Fibroblast of lung (primary cell): ENCODE measurements at places on chromosomes 6 and 20. TPM values are rescaled to one million over a fixed set of nuclear protein-coding genes. Genes with fewer than 3 reads are reported as not detected.

- DNase-seq: peak; percentile 42
Measured at GRCh38 chr6:63529498-63529897, 42.8 kb upstream of the LOC128125822 start.

The RRAGD gene
- 1.8 TPM in 2 replicates for total RNA-seq

The ELOVL4 gene
- total RNA-seq: 4.6 and 6.4 TPM in 2 replicates

The GPLD1 gene
- under 0.01 TPM in 2 replicates for total RNA-seq

- peak; percentile 74 for DNase-seq
Measured at GRCh38 chr6:56483929-56484328, 158.8 kb downstream of the DST start.

The ISM1 gene
- 0.17 and 0.26 TPM in 2 replicates for total RNA-seq

DNA sequence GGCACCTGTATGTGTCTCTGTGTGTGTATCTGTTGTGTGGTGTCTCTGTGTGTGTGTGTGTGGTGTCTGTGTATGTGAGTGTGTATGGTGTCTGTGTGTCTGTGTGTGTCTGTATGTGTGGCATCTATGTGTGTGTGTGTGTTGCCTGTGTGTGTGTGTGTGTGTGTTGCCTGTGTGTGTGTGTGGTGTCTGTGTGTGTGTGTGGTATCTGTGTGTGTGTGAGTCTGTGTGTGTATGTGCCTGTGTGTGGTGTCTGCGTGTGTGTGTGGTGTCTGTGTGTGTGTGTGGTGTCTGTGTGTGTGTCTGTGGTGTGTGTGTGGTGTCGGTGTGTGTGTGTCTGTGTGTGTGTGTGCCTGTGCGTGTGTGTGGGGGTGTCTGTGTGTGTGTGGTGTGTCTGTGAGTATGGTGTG, 31.7 kb upstream of the VEGFA start:
- no peak for DNase-seq

The FAM162B gene
- 13.1 and 16.2 TPM in 2 replicates for total RNA-seq

DNA sequence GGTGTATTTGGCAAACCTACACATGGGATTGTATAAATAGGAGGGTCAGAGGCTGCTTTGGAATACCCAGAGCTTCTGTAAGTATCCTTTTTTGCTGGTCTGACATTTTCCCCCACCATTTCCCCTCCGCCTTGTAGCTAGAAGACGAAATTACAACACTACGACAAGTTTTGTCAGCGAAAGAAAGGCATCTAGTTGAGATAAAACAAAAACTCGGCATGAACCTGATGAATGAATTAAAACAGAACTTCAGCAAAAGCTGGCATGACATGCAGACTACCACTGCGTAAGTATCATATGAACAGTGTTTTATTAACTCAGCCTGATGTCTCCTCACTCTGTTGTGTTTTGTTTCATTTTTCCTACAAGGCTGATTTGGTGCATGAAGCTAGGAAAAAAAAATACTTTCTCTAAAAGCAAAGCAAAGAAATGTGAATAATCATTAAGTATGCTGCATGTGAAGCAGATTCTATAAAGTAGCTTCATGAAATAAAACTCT, 72.7 kb downstream of the HDDC2 start:
- no peak for DNase-seq

The ELOVL2 gene
- under 0.01 and 1.0 TPM in 2 replicates for total RNA-seq

- DNase-seq: no peak
Measured at GRCh38 chr6:47221565-47221964, 88.1 kb downstream of the TNFRSF21 start.

DNA sequence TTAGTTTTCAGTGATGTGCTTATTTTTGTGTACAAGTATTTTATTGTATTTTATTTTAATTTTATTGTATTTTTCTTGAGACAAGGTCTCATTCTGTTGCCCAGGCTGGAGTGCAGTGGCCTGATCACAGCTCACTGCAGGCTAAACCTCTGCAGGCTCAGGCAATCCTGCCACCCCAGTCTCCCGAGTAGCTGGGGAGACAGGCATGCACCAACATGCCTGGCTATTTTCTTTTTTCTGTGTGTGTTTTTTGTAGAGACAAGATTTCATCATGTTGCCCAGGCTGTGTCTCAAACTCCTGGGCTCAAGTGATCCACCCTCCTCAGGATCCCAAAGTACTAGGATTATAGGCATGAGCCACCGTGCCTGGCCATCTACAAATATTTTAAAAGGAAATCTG, 146.3 kb downstream of the MANEA start:
- no peak for DNase-seq

The SLC2A10 gene
- total RNA-seq: 42.1 and 47.2 TPM in 2 replicates

DNA sequence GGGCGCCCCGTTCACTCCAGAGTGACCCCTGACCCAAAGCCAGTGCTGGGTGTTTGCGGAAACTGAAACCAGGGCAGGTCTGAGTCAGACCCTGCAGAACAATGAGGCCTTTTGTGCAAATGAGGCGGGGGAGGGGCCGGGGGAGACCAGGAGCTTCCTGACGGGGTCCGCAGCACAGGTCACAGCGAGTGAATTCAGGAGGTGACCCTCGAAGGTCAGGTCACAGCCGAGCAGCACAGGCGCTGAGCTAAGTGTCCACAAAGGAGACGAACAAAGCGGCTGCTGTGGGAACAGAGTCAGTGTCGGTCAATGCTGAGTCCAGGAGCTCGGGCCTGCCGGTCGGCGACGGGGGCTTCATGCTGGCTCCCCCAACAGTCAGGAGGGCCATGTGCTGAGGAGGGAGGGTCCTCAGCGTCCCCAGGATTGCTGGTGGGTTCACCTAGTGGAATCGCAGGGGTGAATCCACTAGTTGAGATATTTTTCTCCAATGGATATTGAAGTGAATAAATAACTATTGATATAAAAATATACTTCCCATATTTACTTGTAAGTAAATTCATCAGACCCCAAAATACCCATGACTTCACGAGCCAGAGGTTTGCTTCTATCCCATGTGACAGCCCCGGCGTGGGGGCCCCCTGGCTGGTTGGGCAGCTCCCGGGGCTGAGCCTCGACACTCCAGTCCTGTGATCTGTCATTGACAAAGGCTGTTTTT, 188.4 kb upstream of the SULF2 start:
- peak; percentile 58 for DNase-seq

GRCh38 chr6:160178271-160178670, 56.7 kb downstream of the SLC22A1 start:
- peak; percentile 11 for DNase-seq

GRCh38 chr6:124123617-124124209, 320.0 kb downstream of the NKAIN2 start:
- DNase-seq: peak; percentile 27

The DPPA5 gene
- not detected in 2 replicates for total RNA-seq

- DNase-seq: no peak
Measured at GRCh38 chr6:14440215-14440910, 322.8 kb downstream of the CD83 start.

- DNase-seq: no peak
Measured at GRCh38 chr6:150299873-150300485, 68.8 kb upstream of the IYD start.

GRCh38 chr20:24994470-24995368, 2.2 kb upstream of the APMAP start:
- DNase-seq: peak; percentile 52

DNA sequence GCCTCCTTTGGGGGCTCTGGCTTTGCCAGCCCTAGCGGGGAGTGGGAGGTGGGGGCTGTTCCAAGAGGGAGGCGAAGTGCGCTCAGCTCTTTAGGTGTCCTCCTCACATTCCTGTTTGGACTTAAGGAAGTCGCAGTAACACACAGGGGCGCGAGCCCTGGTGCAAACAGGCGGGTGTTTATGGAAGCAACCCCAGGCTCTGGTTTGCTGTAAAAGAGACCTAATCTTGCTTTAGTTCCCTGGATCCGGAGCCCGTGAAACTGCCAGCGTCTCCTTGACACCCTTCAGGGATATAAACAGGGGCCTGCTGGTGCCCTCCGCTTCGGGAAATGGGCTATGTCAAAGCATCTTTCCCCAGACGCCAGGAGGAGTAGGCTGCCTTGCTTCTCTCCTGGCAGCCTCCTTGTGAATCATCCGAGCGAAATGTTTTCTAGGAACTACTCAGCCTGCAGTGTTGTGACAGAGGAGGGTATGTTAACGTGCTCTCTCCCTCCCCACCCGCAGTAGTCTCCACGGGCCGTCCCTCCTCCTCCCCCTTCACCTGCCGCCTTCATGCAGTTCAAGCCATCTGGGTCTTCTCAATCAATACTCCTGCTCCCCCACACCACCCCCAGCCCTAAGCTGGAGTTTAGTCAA, 168.0 kb upstream of the LRFN2 start:
- DNase-seq: peak; percentile 67

DNA sequence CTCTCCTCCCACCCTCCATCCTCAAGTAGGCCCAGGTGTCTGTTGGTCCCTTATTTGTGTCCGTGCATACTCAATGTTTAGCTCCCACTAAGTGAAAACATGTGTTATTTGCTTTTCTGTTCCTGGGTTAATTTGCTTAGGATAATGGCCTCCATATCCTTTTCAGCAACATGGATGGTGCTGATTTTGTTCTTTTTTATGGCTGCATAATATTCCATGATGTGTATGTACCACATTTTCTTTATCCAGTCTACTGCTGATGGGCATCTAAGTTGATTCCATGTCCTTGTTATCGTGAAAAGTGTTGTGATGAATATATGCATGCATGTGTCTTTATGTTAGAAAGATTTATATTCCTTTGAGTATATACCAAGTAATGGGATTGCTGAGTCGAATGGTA, 314.9 kb upstream of the IRAK1BP1 start:
- DNase-seq: no peak

The SLC22A1 gene
- 0.26 and 0.50 TPM in 2 replicates for total RNA-seq

DNA sequence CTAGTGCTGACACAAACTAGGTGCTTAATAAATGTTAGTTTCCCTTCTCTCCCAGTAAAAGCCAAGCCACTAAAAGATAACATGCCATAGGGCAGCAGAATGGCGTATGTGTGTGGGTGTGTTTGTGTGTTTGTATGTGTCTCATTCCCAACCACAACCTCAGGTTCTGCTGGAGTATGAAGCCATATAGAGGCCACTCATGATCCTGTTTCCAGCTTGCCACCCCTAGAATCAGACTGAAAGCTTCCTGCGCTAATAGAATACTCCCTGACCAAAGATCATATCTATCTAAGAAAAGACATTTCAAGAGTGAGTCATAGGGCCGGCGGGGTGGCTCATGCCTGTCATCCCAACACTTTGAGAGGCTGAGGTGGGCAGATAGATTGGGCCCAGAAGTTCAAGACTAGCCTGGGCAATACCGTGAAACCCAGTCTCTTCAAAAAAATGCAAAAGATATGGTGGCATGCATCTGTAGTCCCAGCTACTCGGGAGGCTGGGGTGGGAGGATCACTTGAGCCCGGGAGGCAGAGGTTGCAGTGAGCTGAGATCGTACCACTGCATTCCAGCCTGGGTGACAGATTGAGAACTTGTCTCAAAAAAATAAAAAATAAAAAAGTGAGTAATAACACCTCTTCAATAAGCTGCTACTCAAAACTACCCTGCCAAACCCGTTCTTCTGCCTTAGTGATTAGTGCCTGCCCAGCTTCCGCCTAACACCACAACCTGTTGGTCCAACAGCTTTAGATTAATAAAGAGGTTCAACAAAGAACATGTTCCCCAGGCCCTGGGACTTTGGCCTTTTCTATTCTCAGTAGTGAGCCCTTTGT, 11.8 kb upstream of the SNRPC start:
- DNase-seq: no peak

The PARD6B gene
- 0.83 and 1.0 TPM in 2 replicates for total RNA-seq

- DNase-seq: no peak
Measured at GRCh38 chr6:2502096-2502997, 248.4 kb downstream of the MYLK4 start.

- DNase-seq: no peak
Measured at GRCh38 chr6:42978487-42978838, 518 bp downstream of the PEX6 start.

GRCh38 chr6:5552243-5552642, 290.9 kb downstream of the FARS2 start:
- no peak for DNase-seq

GRCh38 chr20:61749406-61750075, 316.1 kb downstream of the TAF4 start:
- DNase-seq: no peak

DNA sequence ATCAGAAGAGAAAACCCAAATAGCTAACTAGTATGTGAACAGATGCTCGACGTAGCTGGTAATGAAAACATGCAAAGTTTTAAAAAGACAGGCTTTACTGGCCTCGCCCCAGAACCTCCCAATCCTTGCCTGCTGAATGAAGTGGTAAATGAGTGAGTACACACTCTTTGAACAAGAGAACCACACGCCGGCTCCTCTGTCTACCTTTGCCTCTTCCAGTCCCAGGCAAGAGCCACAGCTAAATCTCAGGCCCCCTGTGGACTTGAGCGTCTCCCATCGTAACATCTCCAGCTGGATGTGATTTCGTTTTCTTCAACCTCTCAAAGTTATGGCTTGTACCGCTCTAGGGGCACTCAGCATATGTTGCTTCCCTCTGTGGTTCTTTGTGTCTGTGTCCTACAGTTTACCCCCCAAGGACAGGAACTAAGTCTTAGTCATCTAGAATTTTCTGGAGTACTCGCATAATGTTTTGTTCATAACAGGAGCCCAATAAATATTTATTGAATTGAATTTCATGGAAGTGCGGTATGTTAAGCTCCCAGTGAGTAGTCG, 153.2 kb upstream of the TAB2 start:
- DNase-seq: no peak

- no peak for DNase-seq
Measured at GRCh38 chr6:159193923-159194322, 24.7 kb downstream of the FNDC1 start.

The WFDC10B gene
- total RNA-seq: not detected in 2 replicates

The LY6G6F gene
- not detected in 2 replicates for total RNA-seq

The QKI gene
- 121 and 129 TPM in 2 replicates for total RNA-seq
